ENCODE measurements at places on chromosomes 11 and 22.

DNA sequence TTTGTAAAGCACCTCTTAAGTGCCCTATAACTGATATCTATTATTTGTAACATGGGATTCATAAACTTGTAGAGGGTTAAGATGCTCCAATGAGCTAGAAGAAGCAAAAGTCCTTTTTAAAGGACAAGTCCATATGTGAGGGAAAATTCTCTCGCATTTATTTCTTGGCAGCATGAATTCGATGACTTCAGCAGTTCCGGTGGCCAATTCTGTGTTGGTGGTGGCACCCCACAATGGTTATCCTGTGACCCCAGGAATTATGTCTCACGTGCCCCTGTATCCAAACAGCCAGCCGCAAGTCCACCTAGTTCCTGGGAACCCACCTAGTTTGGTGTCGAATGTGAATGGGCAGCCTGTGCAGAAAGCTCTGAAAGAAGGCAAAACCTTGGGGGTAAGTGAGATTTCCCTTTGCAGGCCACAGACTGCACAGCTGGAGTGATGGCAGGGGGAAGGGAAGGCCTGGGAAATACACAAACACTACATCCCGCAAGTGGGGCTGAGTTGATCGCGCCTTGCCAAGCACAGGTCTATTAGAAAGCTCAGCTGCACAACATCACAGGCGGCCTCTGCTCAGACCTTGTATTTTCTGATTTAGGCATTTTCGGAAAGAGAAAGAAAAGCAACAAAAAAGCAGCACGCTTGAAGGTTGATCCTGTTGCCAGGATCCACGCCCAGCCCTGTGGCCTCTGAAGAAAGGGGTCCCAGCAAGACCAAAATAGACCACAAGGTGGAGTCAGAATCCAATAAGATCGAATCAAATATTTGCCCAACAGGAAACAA is 1.5 kb downstream of the MS4A8 start:
- no peak for DNase-seq

- no peak for DNase-seq
Observed at GRCh38 chr11:109972181-109972715, 120.9 kb upstream of the ZC3H12C start.

DNA sequence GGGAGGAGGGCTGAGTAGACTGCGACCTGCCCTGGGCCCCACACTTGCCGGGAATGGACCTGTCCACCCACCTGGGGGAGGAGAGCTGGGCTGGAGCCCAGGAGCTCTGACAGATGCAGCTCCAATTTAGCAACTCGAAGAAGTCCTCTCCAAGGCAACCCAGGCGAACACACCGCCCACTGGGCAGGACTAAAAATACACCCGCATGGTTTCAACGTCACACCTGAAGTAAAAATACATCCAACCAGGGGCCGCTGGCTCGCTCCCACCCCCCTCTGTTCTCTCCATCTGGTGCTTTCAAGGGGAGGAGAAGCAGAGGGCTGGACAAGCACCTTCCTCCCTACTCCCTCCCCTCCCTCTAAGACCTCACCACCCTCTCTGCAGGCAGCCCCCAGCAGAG is 119.9 kb downstream of the FEZ1 start:
- DNase-seq = no peak

DNA sequence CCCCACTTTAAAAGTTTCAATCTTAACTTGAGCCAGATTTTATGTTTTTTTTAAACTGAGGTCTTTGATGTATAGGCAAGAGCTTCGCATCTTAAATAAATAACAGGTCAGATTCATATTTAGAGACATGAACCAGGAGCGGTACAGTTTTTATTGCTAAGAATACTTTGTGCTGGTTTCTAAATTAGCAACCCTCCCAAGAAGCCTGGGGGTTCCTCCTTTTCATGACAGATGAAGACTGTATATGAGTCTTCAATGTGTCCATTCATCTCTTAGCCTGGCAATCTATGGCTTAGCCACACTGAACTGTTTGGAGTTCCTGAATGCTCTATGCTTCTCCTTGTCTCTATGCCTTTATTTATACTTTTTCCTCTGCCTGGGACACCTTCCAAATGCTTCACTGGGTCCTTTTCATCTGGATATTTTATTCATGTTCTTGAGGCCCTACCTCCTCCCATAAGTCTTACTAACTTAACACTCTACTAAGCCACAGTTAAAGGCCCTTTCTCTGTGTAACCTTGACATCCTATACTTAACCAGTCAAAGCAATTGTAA is 338.6 kb downstream of the INSC start:
- no peak for DNase-seq

- no peak for DNase-seq
Observed at GRCh38 chr11:126482586-126483108, 127.2 kb downstream of the ST3GAL4 start.

DNA sequence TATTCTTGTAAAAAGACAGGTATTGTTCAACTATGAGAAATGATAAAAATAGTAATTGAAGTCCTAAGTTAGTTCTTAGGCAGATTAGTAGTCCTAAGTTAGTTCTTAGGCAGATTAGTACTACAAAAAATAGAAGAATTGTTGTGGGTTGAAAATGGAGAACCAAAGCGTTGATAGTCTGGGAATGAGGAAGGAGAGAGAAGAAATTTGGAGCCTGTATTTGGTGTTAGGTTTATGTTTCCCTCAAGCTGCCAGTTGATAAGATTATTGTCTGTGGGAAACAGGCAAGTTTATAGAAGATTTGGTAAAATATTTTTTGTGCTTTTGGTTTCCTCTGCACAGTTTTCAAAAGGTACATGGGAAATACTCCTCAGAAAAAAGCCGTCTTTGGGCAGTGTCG is 3.6 kb downstream of the BCO2 start:
- no peak for DNase-seq

- no peak for DNase-seq
Observed at GRCh38 chr11:68683536-68684384, 584 bp upstream of the GAL start.

DNA sequence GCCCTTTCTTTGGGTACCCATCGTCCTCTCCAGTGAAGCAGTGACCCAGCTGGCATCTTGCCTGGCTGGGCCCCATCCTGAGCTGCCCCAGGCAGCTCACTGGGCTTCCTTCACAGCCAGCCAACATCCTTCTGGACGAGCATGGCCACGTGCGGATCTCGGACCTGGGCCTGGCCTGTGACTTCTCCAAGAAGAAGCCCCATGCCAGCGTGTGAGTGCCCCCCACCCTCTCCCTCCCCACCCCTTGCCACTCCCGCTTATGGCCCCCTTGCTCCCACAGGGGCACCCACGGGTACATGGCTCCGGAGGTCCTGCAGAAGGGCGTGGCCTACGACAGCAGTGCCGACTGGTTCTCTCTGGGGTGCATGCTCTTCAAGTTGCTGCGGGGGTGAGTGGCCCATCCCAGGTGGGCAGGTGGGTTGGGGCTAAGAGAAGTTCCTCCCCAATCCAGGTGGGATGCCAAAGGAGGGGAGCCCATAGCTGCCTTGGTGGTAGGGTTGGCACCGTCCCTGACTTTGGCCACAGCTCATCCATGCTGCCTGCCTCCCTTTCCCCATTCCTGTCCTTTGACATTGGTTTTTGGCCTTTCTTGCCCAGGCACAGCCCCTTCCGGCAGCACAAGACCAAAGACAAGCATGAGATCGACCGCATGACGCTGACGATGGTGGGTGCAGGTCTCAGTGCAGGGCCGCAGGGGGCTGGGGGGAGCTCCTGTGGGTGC is 6.8 kb upstream of the ANKRD13D start:
- no peak for DNase-seq

GRCh38 chr22:28015046-28015425 is 96.0 kb upstream of the PITPNB start:
- DNase-seq = no peak

DNA sequence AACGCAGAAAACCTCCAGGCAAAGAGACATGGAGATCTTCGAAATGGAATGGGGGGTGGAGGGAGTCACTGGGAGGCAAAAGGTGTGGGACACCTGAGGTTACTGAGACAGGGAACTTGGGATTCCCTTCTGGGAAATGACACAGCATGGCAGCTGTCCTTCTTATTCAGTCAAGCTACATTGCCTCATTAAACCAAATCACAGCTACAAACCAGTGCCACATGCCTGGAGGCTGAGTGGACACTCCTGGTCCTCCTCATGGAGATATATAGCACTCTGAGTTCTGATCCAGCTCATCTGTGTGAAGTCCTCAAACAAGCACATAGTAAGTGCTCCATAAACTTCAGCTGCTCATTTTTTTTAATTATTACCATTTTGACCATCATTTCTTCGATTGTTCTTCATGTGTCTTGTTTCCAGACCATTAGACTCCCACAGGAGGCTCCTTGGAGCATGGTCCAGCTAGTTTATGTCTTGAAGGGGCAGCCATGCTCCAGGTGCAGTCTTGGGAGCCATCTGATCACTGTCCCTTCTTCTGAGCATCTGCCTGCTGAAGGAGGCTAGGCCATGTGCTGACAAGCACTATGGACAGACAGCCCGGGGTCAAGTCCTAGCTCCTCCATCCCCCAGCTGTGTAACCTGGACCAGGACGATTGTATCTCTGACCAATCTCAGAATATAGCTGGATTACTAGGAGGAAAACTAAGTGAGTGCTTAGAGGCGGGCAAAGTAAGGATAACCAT is 9.7 kb upstream of the FXYD2 start:
- DNase-seq = no peak

- no peak for DNase-seq
Observed at GRCh38 chr22:48336339-48337060, 1491.2 kb downstream of the BRD1 start.

DNA sequence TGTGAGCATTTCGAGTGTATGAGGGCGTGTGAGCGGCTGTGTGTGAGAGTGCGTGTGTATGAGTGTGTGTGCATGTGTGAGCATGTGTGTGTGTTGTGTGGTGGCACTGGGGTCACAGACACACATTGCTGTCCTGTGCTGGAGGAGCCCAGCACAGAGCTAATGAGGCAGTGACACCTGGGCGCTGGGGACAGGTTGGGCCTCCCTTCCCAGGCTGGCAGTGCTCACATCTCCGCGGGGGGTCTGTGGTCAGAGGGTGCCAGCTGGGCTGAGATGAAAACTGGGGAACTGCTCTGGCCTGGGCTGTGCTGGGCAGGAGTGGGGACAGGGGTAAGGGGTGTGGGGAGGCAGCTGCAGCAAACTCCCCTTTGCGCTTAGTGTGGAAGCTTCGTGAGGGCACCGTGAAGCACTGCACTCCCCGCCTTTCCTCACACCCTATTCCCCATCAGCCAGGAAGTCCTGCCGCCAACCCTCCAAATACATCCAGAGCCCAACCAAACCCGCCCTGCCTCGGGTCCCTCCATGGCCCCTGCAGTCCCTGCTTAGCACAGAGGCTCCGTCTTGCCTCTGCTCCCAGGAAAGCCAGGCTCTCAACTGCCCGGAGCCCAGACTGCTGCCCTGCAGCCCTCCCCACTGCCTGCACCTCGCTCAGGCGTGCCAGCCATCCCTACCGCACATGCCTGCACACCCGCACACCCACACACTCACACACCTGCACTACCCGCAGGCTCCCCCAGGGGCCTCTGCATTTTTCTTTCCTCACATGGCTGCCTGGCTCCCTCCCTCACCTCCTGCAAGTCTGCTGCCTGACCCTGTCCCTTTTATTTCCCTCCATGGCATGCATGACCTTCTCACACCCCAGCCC is 62.0 kb upstream of the THY1 start:
- no peak for DNase-seq

DNA sequence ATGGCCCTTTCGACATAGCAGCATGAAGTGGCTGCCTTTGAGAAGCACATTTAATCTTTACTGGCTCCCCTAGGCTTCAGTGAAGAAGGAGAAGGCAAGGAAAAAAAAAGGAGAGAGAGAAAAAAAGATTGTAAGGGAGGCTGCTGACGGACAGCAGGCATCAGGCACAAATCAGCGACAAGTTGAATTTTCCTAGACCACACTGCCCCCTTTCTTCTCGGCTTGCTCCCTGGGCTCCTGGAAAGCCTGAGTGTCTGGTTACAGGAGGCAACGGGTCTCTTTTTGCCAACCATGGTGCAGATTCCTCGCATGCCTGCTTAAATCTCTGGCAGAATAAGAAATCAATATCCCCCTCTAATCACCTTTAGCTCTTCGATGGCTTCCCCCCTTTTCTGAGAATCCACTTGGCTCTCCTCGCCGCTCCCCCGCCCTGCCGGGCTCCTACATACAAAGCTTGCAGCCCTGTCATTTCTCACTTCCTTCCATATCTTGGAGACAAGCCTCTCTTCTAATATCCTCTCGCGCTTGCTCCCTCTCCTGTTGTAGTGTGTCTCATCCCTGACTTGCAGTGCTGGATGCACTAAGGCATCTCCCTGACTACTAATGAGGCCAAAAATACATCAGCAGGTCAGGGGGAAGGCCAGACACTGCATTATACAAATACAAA is 14.3 kb downstream of the BLID start:
- DNase-seq = no peak

DNA sequence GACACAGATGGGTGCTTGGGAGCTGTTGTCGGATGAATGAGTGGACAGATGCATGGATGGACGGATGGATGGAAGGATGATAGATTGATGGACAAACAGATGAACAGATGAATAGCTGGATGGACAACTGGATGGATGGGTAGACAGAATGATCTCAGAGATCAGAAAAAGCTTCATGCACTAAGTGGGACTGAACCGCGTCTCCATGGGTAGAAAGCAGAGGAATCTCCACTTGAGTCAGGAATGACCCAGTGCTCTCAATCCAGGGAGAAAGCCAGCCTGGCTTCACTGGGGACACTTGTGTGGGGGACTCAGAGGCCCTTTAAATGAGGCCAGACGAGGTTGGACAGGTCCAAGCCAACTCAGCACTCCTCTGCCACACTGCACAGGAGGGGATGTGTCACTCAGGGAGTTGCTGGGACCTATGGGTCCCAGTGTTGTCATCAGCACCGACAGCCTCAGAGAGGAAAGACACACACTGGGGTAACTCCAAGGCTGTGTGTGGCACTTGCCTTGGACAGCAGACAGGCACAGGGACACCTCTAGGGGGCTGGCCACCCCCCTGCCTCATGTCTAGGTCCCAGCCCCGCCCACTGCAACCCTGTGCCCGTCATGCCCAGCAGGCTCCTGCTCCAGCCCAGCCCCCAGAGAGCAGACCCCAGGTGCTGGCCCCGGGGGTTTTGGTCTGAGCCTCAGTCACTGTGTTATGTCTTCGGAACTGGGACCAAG is 5.6 kb downstream of the IGLL5 start:
- DNase-seq = no peak

DNA sequence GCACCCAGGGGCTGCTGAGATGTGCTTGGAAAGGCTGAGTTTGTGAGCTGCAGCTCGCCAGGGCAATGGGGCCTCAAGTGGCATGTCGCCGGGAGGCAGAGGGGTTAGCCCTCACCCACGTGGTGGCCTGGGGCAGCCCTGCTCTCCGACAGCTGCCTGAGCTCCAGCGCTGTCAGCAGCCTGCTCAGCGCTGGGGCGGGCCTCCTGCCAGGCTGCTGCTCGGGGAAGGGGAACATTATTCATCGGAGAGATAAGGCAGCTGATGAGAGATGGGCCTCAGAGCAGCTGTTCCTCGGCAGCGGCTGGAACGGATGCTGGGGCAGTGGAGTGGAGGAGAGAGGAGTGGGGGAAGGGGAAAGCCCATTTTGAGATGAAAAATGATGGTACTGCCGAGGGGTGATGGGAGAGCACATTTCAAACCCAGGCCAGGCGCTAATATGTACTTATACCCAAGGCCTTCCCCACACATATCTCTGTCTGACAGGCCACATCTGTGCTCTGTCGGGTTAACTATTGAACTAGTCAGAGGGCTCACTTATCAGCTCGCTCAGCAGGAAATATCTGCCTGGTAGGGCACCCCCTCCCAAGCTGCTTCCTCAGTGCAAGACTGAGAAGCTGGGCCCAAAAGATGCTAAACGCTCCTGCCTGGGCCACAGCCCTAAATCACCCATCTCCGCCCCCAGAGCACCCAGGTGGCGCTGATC is 79.5 kb downstream of the TIMP3 start:
- no peak for DNase-seq
